HCT116 (cell line): ENCODE measurements at places on chromosomes 12 and 14. TPM values are rescaled to one million over a fixed set of nuclear protein-coding genes. Genes with fewer than 3 reads are reported as not detected.
A peak's percentile ranks its signal among the peaks of the same experiment; 100 is the strongest.

GRCh38 chr12:65500091-65500900 is 221.8 kb downstream of the MSRB3 start:
- peak; percentile 93 for DNase-seq

- no peak for DNase-seq
Observed at GRCh38 chr14:96586056-96586455, 83.9 kb downstream of the PAPOLA start.

GRCh38 chr12:21483531-21483930 is 17.9 kb downstream of the RECQL start:
- no peak for DNase-seq

- DNase-seq, result no peak
Observed at GRCh38 chr12:116236976-116237375, 40.5 kb downstream of the MED13L start.

TPPP2 gene
- not detected for total RNA-seq

DNA sequence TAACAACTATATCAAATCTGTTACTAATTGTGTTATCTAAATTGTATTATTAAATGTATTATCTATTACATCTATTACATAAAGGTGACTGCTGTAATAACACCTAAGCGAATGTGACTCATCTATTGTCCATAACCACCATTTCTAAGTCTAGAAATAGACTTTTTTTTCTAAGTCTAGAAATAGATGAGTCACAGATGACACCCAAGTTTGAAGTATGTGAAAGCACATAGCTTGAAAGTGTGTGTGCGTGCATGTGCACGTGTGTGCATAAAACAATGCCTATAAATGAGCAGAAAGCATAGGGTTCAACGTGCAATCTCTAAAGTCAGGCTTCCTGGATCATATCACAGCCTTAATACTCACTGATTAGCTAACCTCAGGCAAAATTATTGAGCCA is 451.3 kb upstream of the USP15 start:
- DNase-seq, result no peak

DNA sequence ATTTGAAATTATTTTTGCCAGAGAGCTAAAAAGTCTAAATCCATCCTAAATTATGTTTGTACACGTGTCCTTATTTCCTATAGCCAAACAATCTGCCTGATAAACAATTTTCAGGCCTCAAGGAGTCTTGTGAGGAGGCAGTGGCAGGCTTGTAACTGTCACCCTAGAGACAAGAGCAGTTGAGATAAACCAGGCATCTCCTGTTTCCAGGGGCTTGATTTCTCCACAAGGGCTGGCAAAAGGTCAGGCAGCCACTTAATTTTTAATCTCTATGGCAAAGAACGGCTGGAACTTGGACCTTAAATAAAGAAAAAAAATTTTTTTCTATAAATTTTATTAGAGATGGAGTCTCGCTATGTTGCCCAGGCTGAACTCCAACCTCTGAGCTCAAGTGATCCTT is 15.5 kb downstream of the PKP2 start:
- DNase-seq, result no peak

DNA sequence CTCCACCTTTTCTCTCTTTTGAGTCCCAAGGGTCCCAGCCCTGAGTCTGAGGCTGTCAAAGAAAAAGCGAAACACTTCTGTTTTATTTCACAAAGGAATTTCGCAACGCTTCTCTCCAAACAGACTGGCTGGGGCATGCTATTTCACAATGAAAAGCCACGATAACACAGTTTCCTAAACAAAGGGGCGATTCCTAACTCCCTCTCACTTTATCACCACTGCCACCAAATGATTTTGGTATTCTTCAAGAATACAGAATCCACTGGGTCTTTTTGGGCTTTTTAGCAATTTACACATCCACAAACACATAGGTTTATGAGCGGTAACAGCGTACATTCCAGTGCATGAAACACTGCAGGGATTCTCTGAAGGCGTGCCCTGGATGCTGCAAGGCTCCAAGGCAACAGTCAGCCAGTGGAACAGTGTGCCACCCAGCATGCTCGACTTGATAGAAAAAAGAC is 161.2 kb downstream of the DAD1 start:
- DNase-seq, result no peak

CLSTN3 gene
- 23.0 TPM for total RNA-seq

- DNase-seq, result no peak
Observed at GRCh38 chr12:76080729-76081415, 3.6 kb downstream of the NAP1L1 start.

DNA sequence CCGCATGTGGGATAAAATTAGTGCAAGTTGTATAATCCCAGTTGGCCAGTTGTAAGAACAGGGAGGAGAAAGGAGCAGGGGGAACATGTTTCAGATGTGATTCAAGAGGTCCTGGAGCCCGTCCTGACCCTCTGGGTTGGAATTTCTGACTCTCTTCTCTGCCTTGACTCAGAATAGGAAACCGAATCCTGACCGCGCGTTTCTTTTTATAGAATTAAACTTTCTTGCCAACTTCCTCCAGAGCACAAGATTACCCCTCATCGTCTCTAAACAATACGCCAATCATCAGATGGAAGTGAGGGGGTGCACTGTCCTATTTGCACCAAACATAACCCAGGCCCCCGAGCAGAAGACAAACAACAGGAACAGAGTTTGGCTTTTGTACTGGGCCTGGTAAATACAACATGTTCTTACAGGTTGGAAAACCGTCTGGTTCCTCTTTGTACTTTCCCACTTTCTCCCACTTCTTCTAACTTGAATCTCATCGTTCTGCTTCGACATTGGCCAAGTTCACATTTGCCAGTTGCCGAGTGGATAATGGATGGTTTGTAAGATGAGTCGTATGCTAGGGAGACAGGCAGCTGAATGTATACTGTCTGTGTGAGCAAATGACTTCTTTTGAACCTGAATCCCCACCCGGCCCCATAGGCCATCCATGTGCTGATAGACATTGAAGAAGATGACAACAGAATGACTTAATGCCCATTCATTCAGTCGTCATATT is 42.6 kb upstream of the MED13L start:
- no peak for DNase-seq

C12orf50 gene
- total RNA-seq, result not detected

FAM222A gene
- total RNA-seq, result 3.7 TPM

PLBD1 gene
- total RNA-seq, result 0.30 TPM

DNA sequence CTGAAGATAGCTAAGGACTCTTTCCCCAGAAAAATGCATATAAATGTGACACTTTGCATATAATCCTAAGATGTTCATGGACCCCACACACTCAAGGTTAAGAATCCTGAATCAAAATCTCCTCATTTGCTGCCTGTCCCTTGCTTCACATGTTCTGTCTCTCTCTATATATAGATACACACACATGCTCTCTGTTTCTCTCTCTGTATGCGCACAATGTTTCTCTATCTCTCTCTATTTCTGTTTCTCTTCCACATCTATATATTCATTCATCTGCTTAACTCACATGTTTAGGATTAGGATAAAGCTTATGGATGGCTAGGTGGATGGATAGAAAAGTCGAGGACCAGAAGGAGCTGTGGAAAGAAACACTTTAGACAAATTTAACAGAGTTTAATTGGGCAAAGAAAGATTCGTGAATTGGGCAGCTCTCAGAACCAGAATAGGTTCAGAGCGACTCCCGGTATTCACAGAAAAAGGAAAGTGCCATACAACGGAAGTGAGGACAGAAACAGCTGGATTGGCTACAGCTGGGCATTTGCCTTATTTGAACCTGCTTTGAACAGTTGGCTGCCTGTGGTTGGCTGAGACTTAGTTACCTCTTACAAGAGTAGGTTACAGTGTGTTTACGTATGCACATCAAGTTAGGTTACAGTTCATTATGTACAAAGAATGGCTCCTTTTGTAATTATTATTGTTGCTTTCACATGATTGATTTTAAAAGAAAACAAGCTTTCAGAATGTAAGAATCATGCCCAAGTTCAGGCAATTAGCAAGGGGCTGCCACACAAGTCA is 57.6 kb downstream of the EMP1 start:
- no peak for DNase-seq

- no peak for DNase-seq
Observed at GRCh38 chr12:92301356-92301755, 155.7 kb upstream of the BTG1 start.

DNA sequence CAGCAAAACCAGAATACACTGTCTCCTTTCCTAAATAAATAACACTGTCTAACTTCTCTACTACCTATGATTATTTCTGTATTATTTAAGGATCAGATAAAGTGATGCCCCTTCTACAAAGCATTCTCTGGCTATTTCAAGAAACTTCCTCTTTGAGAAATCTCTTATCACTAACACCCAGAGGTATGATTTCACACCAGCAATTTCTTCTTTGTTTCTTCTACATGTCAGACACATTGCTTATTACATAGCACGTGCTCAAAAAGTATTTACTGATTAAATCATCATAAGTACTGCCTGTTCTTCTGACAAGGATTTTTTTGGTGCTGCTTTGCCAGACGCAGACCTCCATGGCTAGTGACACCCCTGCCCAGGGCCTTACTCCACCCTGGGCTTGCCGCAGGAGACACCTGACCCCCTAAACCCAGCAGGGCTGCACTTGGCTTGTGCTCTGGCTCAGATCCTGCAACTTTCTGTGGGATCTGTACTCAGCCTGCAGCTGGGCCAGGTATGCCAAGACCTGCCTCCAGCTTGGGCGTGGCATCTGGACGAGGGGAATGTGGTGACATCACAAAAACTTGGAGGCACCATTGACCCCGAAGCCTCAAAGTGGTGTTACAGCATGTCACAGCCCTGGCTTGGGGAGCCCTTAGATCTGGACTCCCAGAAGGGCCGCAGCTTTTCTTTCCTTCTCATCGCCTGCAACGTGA is 15.4 kb upstream of the HIGD1C start:
- no peak for DNase-seq

DNA sequence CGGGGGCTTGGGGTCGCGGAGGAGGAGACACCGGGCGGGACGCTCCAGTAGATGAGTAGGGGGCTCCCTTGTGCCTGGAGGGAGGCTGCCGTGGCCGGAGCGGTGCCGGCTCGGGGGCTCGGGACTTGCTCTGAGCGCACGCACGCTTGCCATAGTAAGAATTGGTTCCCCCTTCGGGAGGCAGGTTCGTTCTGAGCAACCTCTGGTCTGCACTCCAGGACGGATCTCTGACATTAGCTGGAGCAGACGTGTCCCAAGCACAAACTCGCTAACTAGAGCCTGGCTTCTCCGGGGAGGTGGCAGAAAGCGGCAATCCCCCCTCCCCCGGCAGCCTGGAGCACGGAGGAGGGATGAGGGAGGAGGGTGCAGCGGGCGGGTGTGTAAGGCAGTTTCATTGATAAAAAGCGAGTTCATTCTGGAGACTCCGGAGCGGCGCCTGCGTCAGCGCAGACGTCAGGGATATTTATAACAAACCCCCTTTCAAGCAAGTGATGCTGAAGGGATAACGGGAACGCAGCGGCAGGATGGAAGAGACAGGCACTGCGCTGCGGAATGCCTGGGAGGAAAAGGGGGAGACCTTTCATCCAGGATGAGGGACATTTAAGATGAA is 630 bp downstream of the FOS start:
- no peak for DNase-seq

DNA sequence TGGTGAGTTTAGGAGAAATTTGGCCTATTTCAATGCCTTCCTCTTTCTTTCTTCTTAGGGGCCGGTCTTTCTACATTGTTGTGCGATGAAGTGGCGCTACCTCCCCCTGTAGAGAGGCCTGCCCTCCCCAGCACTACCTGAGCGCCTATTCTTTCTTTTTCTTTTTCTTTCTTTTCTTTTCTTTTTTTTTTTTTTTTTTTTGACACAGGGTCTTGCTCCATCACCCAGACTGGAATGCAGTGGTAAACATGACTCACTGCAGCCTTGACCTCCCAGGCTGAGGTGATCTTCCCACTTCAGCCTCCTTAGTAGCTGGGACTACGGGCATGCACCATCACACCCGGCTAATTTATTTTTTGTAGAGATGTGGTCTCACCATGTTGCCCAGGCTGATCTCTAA is 136.1 kb upstream of the MAX start:
- no peak for DNase-seq

DNA sequence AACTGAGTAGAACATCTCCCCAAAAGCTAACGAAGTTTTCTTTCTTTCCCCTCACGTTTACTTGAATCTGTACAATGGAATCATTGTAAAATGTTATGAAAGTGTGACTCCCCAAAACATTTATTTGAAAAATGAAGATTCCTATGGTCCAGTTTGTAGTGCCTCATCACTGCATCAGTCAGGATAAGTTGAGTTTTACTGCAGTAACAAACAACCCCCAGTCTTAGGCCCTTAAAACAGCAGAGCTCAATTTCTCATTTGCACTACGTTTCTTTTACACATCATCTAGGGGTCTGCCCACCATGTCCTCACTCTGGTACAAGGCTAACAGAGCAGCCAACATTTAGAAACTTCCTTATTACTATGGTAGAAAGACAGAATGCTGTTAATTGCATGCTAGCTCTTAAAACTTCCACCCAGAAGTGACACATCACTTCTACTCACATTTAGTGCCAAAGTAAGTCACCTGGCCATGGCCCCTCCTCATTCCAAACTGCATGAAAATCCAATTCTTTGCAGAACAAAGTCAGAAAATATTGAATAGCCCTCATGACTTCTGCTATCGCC is 546.4 kb downstream of the MED13L start:
- DNase-seq, result no peak

PMEL gene
- 5.8 TPM for total RNA-seq

TDRD9 gene
- total RNA-seq, result not detected

CLEC2B gene
- total RNA-seq, result not detected

DNA sequence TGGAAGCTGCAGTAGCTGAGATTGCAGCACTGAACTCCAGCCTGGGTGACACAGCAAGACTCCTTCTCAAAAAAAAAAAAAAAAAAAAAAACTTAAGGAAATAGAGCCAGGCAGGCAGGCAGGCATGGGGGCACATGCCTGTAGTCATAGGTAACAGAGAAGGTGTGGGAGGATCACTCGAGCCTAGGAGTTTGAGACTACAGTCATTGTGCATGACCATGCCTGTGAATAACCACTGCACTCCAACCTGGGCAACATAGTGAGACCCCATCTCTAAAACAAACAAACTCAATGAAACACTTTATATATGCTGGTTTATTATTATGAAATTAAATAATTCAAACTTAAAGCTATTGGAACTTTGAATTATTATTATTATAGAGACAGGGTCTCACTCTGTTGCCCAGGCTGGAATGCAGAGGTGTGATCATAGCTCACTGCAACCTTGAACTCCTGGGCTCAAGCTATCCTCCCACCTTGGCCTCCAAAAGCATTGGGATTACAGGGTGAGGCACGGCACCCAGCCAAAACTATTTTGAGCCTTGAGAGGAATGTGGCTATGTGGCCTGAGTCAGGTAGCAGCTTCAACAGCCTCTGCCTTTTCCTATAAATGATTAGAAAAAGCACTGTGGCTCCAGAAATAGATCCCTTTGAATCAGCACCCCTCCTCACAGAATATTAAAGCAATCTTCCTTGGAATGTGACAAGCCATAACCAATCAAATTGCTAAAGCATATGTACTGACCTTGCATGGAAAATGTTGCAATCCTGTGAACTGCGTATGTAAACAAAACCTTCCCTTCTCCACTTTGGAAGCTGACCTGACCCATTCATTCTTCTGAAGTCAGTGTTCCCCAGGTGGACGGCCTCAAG is 34.7 kb upstream of the YY1 start:
- no peak for DNase-seq

AKAP6 gene
- 1.9 TPM for total RNA-seq

GRCh38 chr12:117596968-117597367 is 235.5 kb upstream of the NOS1 start:
- no peak for DNase-seq

GRCh38 chr12:22310275-22310674 is 24.2 kb downstream of the ST8SIA1 start:
- DNase-seq, result no peak

GRCh38 chr14:99265571-99265970 is 6.4 kb downstream of the BCL11B start:
- DNase-seq, result no peak

RNASE1 gene
- 3.3 TPM for total RNA-seq
